ENCODE measurements at places on chromosomes 7 and 10.

- DNase-seq, result no peak
These were observed 22.2 kb downstream of the CDNF start for GRCh38 chr10:14815681-14816080.

GRCh38 chr10:21161090-21161625 lies 264.0 kb upstream of the NEBL start:
- DNase-seq, result no peak

GRCh38 chr10:89076120-89076519 lies 85.5 kb downstream of the FAS start:
- DNase-seq, result peak; percentile 5

DNA sequence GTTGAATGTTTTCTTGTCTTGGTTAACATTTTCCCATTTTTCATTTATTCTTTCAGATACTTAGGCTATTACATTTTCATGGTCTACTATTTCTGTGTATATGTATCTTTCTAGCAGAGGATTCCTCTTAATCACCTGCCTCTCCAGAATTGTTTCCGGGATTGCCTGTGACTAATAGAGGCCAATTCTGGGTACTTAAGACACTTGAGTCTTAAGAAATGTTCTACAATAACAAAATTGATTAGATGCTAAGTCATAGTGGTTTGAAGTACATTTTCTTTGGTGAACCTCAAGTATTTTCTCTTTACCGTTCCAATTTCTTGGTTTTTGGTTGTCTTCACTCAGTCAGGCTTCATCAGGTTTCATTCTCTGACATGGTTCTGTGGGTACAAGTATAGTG lies 26.4 kb downstream of the BBS9 start:
- DNase-seq, result no peak

- DNase-seq, result no peak
These were observed 871.8 kb downstream of the IPMK start for GRCh38 chr10:57395923-57396322.

All from T-helper 1 cell (primary cell).